ENCODE measurements at places on chromosomes 11 and 22. TPM values are rescaled to one million over a fixed set of nuclear protein-coding genes. Genes with fewer than 3 reads are reported as not detected.

Gene CCDC157
- total RNA-seq = 3.3 TPM

Gene TMEM45B
- 3.9 TPM for total RNA-seq

Gene HTR3A
- total RNA-seq = not detected

Gene SLC22A6
- not detected for total RNA-seq

Gene GAB4
- not detected for total RNA-seq

Gene GGTLC3
- total RNA-seq = not detected

Gene WEE1
- 44.9 TPM for total RNA-seq

Gene MMP8
- total RNA-seq = not detected

Gene MYOD1
- not detected for total RNA-seq

Gene OR51T1
- total RNA-seq = not detected

Gene CASP5
- total RNA-seq = not detected

Gene ELF5
- not detected for total RNA-seq

Gene THRSP
- total RNA-seq = not detected

Gene SYCE3
- not detected for total RNA-seq

Gene CPT1B
- 54.9 TPM for total RNA-seq

Gene TMPRSS4
- total RNA-seq = not detected

Gene MMP27
- total RNA-seq = not detected

Gene RIC3
- total RNA-seq = 9.1 TPM

Gene DDX25
- total RNA-seq = not detected

Gene HEPACAM
- not detected for total RNA-seq

Gene SYT9
- total RNA-seq = not detected

Gene PATE4
- not detected for total RNA-seq

Gene OR51E2
- total RNA-seq = not detected

Gene ATG13
- 66.2 TPM for total RNA-seq

Gene PHOX2A
- not detected for total RNA-seq

Gene RNF169
- 17.2 TPM for total RNA-seq

Gene ABCG4
- total RNA-seq = not detected

Gene MAPK1
- 102 TPM for total RNA-seq

Gene PVALB
- total RNA-seq = not detected

Gene FLRT1
- total RNA-seq = not detected

Gene KCNJ5
- not detected for total RNA-seq

Gene IGLL1
- not detected for total RNA-seq

Gene NFAM1
- 0.05 TPM for total RNA-seq

Gene DEUP1
- not detected for total RNA-seq

Gene UCP3
- 1.7 TPM for total RNA-seq

Gene MMP13
- total RNA-seq = not detected

Gene SCT
- total RNA-seq = not detected

Gene PYGM
- total RNA-seq = 5.2 TPM

Gene PDE2A
- 0.76 TPM for total RNA-seq

Gene ACRV1
- total RNA-seq = not detected

Gene LIF
- total RNA-seq = 100 TPM

Gene CALCB
- 1.1 TPM for total RNA-seq

Gene ZP1
- total RNA-seq = not detected

Gene PRR5
- 23.2 TPM for total RNA-seq

Gene OR2AG1
- not detected for total RNA-seq

Gene OR52E8
- not detected for total RNA-seq

Gene APOL4
- 1.2 TPM for total RNA-seq
